ENCODE measurements at places on chromosomes 5 and 9. TPM values are rescaled to one million over a fixed set of nuclear protein-coding genes. Genes with fewer than 3 reads are reported as not detected.

Gene TMEM245
- total RNA-seq: 95.1 TPM

Gene FBXO10
- total RNA-seq: 8.4 TPM

Gene C8G
- 1.3 TPM for total RNA-seq

Gene SHISAL2B
- not detected for total RNA-seq

Gene PTPDC1
- 8.5 TPM for total RNA-seq

Gene SPINK7
- not detected for total RNA-seq

Gene ZNF483
- 4.2 TPM for total RNA-seq

Gene ZNF367
- 4.3 TPM for total RNA-seq

GRCh38 chr5:147437161-147437596 is 72.7 kb downstream of the DPYSL3 start:
- DNase-seq: no peak

- no peak for DNase-seq
Measured at GRCh38 chr5:14705556-14705955, 41.0 kb downstream of the OTULIN start.

GRCh38 chr5:43301653-43302091 is 11.5 kb downstream of the HMGCS1 start:
- no peak for DNase-seq

DNA sequence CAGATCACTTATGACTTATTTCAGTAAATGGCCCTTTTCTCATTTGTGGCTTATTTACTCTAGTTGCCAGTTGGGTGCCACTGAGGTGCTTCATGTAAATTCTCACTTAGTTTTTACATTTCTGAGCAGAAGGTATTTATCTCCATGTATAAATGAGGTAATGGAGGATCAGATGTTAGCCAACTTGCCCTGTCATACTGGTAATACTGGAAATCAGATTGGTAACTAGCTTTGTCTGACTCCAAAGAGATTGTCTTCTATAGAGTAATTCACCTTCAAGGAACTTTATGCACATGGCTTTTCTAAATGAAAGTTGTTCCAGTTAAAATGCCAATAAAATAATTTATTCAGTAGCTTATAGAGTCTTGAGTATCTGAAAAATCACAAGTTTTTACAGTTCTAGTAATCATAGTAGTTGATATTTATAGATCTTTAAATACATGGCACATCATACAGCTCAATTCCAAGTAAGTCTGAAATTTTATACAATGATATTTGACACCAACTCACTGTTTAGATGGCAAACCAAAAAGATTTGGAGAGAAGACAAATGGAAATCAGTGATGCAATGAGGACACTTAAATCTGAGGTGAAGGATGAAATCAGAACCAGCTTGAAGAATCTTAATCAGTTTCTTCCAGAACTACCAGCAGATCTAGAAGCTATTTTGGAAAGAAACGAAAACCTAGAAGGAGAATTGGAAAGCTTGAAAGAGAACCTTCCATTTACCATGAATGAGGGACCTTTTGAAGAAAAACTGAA is 28.8 kb downstream of the RAB14 start:
- DNase-seq: no peak

GRCh38 chr5:177476531-177477233 is 3.2 kb upstream of the DBN1 start:
- no peak for DNase-seq

DNA sequence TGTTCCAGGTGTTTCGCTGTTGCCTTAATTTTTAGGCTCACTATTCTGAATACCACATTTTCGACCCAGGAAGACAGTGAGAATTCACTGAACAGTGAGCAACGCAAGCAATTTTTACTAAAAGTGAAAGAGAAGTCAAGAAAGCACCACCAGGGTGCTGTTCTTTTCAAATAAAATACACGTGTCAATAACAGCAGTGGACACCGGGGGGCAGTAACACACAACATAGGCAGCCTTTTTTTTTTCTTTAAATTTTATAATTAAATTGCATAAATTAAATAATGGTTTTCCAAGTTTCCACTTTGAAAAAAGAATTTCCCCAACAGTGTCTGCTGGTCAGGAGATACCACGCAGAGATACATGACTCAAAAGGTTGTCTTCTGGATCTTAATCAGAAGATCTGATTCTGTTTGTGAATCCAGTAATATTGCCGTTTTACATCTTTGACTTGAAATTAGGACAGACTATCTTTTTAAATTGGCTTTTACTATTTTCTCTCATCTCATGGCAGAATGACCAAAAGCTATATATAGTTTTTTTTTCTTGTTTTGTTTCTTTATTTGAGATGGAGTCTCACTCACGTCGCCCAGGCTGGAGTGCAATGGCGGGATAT is 47.1 kb upstream of the SH3GL2 start:
- no peak for DNase-seq

DNA sequence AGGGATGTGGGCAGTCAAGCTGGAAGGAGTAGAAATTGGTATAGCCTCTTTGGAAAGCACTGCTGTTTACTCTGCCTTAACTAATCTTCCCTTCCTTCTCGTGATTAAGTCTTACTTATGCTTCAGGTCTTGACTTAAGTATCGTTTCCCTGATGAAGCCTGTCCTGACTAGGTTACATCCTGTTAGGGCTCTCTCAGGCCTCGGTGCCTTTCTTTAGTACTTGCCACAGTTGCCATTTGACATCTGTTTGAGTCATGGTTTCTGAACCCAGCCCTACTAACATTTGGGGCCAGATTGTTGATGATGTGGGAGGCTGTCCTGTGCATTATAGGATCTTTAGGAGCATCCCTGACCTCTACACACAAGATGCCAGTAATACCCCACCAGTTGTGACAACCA is 94.4 kb downstream of the GAPVD1 start:
- no peak for DNase-seq

DNA sequence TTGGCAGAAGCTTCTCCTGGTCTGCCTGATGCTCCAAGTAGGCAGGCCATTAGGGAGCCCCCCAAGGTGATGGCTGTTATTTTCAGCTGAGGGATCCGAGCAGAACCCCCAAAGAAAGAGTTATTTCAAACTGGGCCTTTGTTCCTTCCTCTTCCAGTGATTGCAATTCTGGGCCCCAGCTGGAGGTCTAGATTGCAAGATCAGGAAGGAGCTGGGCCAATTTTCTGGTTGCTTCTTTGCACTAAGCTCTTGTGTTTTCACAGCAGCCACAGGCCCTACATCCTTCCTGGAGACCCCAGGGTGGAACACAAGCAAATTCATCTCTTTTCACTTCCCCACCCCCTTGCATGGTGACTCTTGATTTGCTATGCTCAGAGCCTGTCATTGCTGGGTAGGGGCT is 215.0 kb downstream of the SEMA6A start:
- DNase-seq: no peak

DNA sequence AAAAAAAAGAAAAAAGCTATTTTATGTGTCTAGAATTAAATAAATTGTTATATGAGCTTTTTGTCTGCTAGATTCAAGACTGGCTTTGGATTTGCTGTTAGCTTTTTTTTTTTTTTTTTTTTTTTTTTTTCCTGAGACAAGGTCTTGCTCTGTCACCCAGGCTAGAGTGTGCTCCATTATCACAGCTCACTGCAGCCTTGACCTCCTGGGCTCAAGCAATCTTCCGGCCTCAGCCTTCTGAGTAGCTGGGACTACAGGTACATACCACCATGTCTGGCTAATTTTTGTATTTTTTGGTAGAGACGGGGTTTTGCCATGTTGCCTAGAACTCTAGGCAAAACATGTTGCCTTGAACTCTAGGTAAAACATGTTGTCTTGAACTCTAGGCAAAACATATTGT is 16.7 kb downstream of the GPBP1 start:
- DNase-seq: no peak

GRCh38 chr9:96618209-96619123 is 1.2 kb downstream of the CDC14B start:
- DNase-seq: peak; percentile 70

DNA sequence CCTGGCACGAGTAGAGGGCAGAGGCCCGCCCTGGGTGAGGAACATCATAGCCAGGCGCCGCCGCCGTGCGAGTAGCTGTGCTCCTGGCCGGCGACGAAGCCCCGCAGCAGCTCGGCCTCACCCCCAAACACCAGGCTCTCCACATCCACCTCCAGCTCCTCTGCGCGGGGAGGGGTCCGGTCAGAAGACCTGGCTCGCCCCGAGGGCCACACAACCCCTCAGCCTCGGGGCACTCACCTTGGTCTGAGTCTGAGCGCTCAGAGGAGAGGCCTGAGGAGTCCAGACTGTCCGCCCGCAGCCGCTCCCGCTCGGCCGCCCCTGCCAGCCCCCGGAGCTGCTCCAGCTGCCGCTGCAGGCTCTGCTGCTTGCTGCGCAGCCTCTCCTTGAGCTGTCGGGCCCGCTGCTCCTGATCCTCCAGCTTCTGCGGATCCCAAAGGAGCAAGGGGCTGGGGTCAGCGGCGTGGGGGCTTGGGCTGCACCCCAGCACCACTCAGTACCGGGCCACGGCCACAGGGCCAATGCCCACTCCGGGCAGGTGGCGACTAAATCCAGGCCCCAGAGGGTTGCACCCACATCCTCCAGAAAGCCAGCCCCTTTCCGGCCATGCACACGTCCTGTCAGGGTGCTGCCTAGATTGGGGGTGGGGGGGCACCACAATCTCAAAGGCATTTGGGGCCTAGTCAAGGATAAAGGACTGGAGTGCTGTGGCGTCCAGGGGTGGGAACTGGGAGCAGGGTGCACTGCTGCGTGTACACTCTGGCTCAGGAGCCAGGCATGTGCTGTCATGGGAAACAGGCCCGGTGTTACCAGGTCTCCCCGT is 3.9 kb downstream of the MXD3 start:
- peak; percentile 67 for DNase-seq

- DNase-seq: no peak
Measured at GRCh38 chr9:35272989-35273388, 111.2 kb downstream of the UNC13B start.

DNA sequence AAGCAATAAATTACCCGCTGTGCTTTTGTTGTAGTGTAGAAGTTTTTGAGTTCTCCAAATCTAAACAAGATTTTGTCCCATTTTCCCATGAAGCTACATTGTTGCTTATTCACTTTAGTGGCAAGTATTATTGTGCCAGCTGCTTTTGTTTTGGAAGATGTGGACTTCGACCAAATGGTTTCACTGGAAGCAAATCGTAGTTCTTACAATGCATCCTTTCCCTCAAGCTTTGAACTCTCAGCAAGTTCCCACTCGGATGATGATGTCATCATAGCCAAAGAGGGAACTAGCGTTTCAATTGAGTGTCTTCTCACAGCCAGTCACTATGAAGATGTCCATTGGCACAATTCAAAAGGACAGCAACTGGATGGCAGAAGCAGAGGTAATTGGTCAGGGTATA is 10.9 kb downstream of the MFAP3 start:
- DNase-seq: no peak

DNA sequence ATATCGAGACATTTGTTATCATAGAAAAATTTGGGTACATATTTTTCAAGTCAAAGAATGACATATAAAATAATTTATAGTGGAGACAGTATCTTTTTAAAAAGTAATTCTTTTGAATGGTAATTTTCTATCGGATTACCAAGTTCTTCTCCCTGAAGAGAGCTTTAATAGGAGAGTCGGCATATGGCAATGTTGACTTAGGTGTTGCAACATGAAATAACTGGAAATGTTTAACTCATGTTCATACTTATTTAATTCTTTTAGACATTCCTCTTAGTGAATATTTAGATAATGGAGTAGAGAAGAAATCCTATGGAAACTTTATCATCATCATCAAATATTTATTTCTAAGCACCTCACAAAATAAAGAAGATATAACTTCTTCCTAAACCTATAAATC is 118.2 kb upstream of the CTNND2 start:
- DNase-seq: no peak

DNA sequence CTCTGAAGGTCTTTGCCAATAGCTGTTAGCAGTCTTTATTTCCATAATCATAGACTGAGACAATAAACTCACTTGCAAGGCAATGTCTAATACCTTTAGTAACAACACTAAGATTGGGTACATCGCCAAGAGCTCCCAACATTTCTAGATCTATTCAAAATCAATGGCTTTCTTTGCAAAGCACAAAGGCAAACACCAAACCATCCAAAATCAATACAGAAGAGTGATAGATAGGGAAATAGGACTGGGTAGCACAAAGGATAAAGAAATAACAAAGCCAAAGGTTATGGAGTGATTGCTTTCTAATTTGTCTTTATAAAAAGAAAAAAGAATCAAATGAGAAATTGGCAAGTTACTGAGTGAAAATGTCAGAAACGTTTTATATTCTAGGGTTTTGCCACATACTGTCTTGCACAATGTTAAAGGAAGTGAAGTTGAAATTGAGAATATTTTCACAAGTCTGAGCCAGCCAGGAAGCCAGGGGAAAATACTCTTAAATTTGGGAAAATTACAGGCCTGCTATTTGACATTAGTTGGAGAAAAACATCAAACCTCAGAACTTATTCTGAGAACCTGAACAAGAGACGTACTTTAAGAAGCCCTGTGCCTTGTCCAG is 53.3 kb upstream of the LHFPL2 start:
- no peak for DNase-seq

DNA sequence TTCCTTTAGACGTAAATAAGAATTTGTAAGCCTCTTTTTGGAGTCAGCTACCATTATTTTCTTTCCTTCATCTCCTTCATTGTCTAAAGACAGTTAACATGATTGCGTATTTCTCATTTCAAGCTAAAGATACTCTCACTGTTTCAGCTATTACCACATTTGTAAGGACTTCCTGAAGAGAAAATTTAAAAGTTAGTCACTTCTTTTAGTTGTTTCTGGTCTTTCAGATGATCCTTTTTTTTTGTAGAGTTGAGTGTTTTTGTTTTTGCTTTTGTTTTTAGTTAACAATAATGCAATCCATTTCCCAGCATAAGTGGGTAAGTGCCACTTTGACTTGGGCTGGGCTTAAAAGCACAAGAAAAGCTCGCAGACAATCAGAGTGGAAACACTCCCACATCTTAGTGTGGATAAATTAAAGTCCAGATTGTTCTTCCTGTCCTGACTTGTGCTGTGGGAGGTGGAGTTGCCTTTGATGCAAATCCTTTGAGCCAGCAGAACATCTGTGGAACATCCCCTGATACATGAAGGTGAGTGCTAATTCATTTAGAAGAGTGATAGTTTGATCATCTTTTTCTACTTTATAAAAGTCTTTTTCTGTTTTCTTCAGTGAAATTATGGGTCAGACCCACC is 2.0 kb downstream of the IL31RA start:
- no peak for DNase-seq

DNA sequence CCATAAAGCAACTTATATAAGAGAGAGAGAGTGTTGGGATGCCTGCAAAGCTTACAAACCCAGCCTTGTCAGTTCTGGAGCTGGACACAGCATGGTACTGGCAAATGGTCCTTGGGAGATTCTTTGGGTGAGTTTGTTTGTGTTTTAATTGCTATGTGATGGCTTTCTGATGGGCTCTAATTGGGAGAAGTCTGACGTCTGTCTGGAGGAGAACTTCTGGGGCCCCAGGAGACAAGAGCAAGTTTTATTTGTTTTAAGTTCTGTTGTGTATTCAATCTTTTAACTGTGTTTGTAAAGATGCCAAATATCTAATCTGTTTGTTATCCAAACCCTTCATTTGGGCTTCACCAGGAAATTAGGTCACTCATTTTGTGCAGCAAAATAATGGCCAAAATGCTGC is 50.3 kb upstream of the AFAP1L1 start:
- no peak for DNase-seq

- no peak for DNase-seq
Measured at GRCh38 chr5:71778678-71779276, 59.7 kb downstream of the CARTPT start.

All from Right ventricle myocardium inferior (tissue), 1 donor.